Aortic smooth muscle cell (primary cell): ENCODE measurements at places on chromosomes 12 and 14. TPM values are rescaled to one million over a fixed set of nuclear protein-coding genes. Genes with fewer than 3 reads are reported as not detected.

B4GALNT1 gene
- total RNA-seq, result 1.5 and 2.6 TPM in 2 replicates

RPL36AL gene
- total RNA-seq, result 425 and 430 TPM in 2 replicates

FAM161B gene
- 4.2 TPM in 2 replicates for total RNA-seq

C1QL4 gene
- total RNA-seq, result 0.06 TPM in 1 of 2 replicates, not detected in the other

CIROP gene
- total RNA-seq, result 0.06 and 0.13 TPM in 2 replicates

HSPB8 gene
- 16.1 and 24.6 TPM in 2 replicates for total RNA-seq

GSC gene
- not detected in 2 replicates for total RNA-seq

PACS2 gene
- total RNA-seq, result 48.9 and 51.1 TPM in 2 replicates

METTL3 gene
- total RNA-seq, result 39.2 and 52.8 TPM in 2 replicates

CCDC38 gene
- total RNA-seq, result under 0.01 TPM in 2 replicates

TMEM132D gene
- not detected in 2 replicates for total RNA-seq

CLMN gene
- under 0.01 and 0.12 TPM in 2 replicates for total RNA-seq

PTGDR gene
- total RNA-seq, result 0.79 and 0.87 TPM in 2 replicates

KRT6C gene
- not detected in 2 replicates for total RNA-seq

CACNA1C gene
- 5.8 and 13.9 TPM in 2 replicates for total RNA-seq

TAS2R7 gene
- not detected in 2 replicates for total RNA-seq

PLEKHD1 gene
- total RNA-seq, result 0.06 TPM in 1 of 2 replicates, not detected in the other

ITGA7 gene
- 51.5 and 56.6 TPM in 2 replicates for total RNA-seq

RGS6 gene
- not detected in 2 replicates for total RNA-seq

PRB2 gene
- total RNA-seq, result not detected in 2 replicates

FBXO33 gene
- total RNA-seq, result 28.3 and 32.8 TPM in 2 replicates

MIP gene
- not detected in 2 replicates for total RNA-seq

CEBPE gene
- not detected in 2 replicates for total RNA-seq
